ENCODE measurements at places on chromosomes 2 and 18.

GRCh38 chr2:188979187-188980114 lies 5.3 kb downstream of the COL3A1 start:
- no peak for DNase-seq

GRCh38 chr2:128820452-128820851 lies 501.8 kb upstream of the HS6ST1 start:
- DNase-seq, result no peak

DNA sequence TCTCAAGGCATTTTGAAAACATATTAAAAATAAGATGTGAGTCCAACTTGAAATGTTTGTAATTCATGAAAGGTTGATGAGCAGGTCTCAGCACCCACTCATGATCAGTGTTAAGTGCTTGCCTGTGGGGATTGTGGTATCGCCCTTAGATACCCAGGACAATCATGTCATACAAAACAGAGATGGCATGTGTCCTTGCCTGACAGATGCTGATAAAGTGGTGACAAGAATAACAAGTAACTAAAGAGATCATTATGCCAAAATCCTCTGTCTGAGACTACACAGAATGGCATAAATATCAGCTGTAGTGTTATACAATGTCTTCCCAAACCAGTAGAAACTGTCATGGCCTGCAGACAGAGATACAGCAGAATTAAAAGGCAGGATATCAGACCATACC lies 930.3 kb downstream of the SUCLG1 start:
- no peak for DNase-seq

DNA sequence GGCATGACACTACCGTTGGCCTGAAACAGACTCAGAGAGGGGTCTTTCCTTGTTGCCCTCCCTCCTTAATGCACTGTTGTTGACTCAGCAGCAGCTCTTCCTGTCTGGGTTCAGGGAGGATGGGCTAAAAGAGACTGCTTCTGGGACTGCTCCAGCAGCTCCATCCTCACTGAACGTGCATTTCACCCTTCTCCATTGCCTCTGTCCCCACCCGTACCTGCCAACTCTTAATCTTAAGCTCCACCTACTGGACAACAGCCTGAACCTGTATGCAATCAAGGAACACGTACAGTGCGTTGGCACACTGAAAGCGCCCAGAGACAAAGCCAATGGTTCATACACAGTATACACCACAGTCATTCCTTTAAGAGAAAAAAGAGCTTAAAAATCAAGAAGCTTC lies 230.8 kb upstream of the RAB6C start:
- DNase-seq, result no peak

DNA sequence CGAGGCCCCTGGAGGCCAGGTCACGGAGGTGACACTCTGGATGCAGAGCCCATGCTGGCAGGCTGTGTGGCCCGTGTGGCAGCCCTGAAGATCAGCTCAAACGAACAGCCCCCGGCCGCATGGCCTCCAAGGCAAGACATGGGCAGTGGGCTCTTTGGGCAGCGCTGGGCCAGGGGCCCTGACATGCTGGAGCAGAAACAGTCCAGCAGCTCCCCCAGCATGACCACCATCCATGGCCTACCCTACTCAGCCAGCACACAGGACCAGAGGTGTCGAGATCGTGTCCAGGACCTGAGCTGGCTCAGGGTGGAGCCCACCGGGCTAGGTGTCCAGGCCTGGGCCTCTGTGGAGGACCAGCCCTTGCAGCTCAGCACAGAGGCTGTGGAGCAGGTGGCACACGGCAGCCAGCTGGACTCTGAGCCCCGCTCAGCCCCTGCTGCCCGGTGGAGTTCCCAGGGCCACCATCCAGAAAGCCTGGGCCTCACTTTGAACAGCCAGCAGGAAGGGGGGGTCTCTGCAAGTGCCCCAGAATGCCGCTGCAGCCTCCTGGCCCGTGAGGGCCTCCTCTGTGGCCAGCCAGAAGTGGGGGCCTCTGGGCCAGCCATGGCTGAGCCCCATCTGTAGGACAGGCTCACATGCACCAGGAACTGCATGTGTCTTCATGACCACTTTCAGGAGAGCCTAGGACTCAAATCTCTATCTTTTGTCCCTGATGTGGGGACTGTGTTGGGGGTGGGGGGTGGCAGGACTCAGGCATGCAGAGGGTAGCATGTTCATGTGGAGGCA lies 8.9 kb downstream of the AMER3 start:
- DNase-seq, result no peak

GRCh38 chr18:24021505-24021904 lies 7.0 kb downstream of the TTC39C start:
- DNase-seq, result no peak

DNA sequence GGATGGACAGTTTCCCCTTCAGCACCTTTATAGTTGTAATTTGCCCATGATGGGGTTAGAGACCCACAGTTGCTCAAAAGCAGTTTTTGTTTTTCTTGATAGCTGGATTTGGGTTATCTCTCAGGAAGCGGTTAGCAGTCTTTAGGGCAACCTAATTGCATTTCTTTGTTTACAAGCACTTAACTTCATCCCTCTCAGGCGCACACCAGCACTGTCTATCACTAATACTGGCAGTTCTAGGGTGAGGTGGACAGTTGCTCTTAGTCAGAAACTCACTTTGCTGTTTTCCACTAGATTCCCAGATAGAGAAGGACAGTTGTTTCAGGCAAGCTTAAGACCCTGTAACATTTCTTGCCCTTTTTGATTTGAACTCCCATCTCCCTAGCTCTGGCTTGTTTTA lies 146.0 kb downstream of the AGAP1 start:
- DNase-seq, result no peak

DNA sequence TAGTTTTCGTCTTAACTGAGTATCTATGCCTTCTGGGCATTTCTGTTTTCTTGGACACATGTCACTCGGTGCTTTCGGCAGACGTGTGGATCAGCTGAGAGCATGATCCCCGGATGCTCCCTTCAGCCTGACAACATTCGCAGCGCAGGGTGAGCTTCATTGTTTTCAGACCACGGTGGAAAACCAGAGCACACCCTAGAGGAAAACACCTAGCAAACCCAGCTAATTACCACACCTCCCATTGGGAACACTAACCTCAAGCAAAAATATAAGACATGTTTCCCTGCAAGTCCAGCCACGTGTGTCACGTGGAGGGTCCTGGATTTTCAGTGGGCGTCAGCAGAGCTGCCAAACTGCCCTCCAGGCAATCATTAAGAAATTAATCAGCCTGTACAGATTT lies 31.0 kb downstream of the ANKRD29 start:
- no peak for DNase-seq

- DNase-seq, result no peak
Measured at GRCh38 chr2:184419744-184420143, 178.6 kb upstream of the ZNF804A start.

DNA sequence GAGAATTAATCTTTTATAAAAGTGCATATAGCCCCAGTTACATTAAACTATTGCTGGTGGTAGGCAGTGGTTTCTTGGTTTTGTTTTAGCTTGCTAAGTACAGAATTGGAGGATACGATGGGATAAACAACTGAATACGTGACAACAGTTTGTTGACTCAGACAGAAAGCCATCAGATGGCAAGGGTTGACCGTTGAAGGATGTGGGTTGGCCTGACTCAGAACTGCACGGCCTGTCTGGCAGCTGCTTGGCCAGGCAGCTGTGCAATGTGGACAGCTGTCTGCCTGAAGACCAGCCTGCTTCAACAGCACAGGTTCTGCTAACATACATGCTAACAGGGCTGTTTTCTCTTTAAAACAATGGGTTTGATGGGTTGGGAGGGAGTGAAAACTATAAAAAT lies 46.6 kb downstream of the PRKRA start:
- no peak for DNase-seq

GRCh38 chr2:240377366-240377765 lies 58.1 kb upstream of the GPC1 start:
- no peak for DNase-seq

DNA sequence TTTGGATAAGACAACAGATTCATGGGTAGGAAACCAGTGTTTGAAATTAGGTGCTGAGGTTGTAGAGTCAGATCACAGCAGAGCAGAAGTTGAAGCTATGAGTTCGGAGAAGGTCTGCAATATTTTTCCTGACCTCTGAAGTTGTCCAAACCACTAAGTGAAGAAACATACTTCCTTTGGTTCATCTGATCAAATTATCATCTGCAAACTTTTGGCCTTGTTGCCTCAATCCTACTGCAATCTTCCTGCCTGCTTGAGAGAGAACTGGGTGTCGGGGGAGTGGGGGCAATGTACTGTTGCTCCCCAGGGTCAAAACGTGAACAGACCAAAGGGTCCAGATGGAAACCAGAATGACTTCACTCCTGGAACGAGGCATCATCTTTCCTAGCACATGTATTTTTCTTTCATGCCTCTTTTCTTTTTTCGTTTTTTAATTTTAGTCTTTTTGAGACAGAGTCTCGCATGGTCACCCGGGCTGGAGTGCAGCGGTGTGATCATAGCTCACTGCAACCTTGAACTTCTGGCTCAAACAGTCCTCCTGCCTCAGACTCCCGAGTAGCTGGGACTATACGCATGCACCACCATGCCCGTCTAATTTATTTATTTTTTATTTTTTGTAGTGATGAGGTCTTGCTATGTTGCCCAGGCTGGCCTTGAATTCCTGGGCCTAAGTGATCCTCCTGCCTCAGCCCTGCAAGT lies 42.7 kb downstream of the RAB31 start:
- no peak for DNase-seq

- no peak for DNase-seq
Measured at GRCh38 chr18:78517973-78518372, 461.6 kb upstream of the SALL3 start.

DNA sequence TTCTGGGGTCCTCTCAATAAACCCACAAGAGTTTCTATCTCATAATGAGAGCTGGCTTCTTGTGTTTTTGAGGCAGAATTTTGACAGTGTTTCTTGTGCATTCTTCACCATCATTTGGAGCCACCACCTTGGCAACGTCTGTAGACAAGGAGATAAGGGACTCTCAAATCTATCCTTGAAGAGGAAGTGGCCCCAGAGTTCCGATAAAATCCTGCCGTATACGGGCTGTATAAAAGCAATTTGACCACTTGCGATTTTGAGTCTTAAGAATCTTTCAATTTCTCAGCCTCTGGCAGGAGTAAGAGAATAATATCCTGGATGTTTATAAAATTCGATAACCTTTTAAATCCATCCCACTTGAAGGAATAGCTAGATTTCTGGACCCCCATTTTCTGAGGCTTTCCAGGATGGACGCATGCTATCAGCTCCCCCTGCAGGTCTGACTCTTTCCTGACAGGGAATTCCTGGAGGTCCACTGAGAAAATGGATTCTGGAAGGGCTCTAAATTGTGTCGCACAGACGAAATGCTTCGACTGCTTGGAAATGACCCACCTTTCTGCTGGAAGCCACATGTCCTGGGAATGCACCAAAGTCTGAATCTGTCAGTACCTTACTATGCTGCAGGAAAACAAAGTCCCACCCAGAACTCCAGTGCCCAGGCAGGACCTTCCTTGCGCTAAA lies 54.1 kb downstream of the E2F6 start:
- no peak for DNase-seq

GRCh38 chr2:24159708-24160107 lies 15.1 kb upstream of the FAM228A start:
- no peak for DNase-seq

- peak; percentile 18 for DNase-seq
Measured at GRCh38 chr2:201643216-201643890, at the start of gene TMEM237. Gene TMEM237 (minus strand): TSS chr2:201643503. CDS start chr2:201643400, 103 bp downstream.

DNA sequence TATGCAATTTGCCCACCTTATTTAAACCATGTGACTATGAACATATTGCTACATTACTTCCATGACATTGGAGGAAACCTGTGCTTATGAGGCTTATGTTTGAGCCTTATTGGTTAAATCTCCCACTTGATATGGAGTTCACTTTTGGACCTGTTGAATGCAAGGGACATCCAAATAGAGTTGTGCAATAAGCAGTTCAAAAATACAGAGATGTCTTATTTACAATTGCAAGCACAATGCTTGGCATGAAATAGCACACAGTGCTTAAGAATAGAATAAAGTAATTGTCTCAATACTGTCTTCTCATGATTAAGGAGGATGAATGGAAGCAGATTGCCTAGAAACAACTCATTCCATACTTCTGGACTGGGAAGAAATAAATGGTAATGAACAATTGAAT lies 793.5 kb downstream of the METTL4 start:
- no peak for DNase-seq

DNA sequence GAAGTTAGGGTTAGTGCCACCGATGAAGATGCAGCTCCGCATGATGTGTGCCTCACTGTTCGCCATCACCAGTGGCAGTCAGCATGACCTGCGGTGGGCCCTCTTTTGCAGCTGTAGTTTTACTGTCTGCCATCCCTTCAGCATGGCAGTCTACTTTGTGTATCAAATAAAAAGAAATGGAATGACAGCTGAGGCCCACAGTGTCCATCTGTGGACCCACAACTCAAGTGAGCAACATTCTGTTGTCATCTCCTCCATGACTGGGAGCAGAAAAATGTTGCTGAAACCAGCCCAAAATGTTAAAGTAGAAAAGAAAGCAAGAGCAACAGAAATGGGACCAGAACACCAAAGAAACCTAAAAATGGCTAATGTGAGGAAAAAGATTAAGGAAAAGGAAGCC lies 128.7 kb downstream of the MEP1B start:
- DNase-seq, result no peak

GRCh38 chr2:101912545-101912944 lies 79.2 kb upstream of the IL1R2 start:
- no peak for DNase-seq

DNA sequence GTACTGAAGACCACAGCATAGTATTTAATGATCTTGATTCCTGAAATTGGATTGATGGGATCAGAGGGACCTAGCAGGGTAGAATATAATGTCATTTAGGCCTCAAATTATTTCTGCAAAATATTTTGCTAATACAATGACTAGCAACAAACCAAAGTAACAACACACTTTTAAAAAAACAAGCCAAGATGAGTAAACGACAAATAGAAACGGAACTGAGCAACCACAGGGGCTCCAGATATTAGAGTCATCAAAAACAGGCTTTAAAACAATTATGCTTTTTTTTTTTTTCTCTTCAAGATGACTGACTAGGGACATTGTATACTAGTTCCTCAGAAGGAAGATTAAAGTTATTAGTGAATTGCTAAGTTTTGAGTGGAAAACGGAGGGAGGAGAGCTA lies 447.1 kb upstream of the MMADHC start:
- no peak for DNase-seq

DNA sequence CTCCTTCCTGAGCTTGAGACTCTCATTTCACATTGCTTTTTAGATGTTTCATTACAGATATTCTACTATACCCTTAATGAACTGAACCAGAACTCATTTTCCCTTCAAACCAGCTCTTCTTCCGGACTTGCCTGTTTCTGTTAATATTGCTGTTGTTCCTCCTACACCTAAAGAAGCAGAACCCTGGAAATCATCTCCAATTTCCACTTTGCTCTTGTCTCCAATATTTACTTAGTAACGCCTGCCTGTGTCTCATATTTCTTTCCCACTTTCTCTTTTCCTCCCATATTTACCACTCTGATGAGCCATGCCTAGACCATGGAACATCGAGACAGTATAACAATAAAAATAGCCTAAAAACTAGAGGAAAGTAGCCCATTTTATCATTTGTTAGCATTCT lies 17.9 kb upstream of the GMCL1 start:
- no peak for DNase-seq

DNA sequence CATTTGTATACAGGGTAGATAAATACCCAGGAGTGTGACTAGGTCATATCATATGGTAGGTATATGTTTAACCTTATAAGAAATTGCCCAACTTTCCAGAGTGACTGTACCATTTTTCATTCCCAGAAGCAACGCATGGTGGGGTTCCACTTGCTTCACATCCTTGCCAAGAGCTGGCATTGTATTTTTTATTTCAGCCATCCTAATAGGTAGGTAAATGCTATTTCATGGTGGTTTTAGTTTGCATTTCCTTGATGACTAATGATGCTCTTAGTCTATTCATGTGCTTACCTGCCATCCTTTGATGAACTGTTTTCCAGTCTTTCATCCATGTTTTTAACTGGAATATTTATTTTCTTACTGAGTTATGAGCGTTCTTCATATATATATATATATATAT lies 51.9 kb downstream of the MAP4K3 start:
- no peak for DNase-seq

Measured in stimulated activated CD8-positive, alpha-beta memory T cell treated with anti-CD3 and anti-CD28 coated beads, Interleukin-4, amount 100 ng/mL, for 4 hours (primary cell).